ENCODE measurements at places on chromosomes 5 and 9.

- DNase-seq: peak; percentile 12
Measured at GRCh38 chr5:116084287-116084691, 536 bp upstream of the COMMD10 start.

- no peak for DNase-seq
Measured at GRCh38 chr5:56011835-56012234, 17.1 kb upstream of the IL6ST start.

- no peak for DNase-seq
Measured at GRCh38 chr5:120545951-120546350, 81.9 kb downstream of the PRR16 start.

- no peak for DNase-seq
Measured at GRCh38 chr5:14714706-14715105, 50.2 kb downstream of the OTULIN start.

DNA sequence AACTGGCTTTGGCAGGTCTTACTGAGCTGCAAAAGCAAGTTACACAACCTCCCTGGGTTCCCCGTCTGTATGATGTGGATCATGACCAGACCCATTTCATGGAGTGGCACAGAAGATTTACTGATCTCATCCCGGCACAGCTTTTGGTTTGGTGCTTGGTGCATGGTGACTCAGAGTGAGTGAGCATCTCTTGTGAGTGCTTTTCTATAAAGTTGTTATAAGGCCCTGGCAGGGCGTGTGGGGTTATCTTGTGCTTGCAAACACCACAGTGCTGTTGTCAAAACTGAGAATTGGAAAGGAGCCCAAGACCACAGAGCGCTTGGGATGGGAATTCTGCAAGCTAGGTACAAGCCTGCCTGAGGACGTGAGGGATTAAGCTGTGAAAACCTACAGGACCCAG, 425.2 kb downstream of the GADD45G start:
- no peak for DNase-seq

DNA sequence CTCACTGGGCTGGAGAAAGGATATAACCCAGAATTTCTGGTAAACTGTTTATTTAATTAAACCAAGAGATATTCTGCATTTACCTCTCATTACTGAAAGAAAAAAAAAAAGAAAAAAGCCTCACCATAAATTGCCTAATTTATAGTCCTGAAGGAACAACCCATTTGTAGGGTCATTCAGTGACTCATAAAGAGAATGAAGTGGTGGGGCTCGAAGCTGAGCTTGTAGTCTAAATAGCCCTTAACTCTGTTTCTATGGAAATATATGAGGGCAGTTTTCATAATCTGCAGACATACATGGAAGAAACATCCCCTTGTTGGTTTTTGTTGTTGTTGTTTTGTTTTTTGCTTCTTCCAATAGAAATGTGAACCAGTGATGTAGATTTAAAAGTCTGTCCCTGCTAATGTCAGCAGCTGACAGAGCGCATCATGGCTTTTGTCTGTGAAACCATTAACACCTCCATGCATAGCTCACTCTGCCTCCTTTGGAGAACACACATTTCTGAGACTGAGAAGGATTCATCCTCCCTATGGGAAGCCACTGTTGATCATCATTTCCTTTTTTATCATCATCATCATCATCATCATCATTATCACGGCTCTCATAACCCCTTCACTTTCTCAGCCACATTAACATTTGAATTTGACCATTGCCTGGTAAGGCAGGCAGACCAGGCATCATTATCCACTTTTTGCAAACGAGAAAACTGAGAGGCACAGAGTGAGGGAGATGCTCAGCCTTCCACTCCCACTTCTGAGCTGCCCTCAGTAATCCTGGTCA, 67.9 kb upstream of the SAP30L start:
- DNase-seq: no peak

GRCh38 chr9:1335174-1335573, 285.0 kb downstream of the DMRT2 start:
- no peak for DNase-seq

DNA sequence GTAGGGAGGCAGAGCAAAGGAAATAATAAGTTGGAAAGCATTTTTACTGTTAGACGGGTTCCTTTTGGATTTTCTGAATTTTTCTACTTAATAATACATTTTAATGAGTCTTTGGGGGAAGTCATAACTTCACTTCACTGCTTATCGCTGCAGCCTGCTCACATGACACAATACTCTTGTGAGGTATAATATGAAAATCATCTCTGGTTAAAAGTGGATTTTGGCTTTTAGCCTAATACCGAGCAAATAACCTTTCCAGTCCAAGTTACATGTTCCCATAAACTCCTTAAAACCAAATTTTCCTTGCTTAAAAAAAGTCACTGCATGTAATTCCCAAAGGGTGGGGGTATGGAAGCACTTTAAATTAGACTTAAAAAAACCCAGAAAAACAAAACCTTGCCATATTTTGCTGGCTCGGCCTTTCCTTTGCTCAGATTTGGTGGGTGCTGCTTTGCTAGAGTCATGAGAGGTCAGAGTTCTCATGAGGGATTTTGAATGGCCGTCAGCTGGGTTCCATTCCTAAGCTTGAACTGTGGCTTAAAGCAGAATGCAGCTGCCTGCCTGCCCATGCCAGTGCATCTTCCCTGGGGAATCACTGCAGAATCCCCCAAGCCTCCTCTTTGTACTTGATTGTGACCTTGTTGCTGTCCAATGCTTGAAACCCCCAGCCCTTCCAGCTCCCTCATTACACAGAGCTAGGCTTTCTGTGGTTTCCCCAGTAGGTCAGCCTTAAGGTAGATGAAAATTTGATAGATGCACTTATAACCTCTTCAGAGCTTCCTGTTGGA, 331.8 kb downstream of the KDM4C start:
- DNase-seq: no peak

DNA sequence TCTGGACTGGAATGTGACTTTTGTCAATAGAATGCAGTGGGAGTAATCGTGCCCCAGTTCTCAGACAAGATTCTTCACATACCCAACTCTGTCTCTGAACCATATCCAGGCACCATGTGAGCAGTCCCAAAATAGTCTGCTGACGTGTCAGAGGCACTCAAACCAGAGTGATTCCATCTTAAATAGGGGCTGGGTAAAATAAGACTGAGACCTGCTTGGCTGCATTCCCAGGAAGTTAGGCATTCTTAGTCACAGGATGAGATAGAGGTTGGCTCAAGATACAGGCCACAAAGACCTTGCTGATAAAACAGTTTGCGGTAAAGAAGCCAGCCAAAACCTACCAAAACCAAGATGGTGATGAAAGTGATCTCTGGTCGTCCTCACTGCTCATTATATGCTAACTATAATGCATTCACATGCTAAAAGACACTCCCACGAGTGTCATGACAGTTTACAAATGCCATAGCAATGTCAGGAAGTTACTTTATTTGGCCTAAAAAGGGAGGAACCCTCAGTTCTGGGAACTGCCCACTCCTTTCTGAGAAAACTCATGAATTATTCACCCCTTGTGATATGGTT, 16.9 kb upstream of the PLCXD3 start:
- DNase-seq: no peak

DNA sequence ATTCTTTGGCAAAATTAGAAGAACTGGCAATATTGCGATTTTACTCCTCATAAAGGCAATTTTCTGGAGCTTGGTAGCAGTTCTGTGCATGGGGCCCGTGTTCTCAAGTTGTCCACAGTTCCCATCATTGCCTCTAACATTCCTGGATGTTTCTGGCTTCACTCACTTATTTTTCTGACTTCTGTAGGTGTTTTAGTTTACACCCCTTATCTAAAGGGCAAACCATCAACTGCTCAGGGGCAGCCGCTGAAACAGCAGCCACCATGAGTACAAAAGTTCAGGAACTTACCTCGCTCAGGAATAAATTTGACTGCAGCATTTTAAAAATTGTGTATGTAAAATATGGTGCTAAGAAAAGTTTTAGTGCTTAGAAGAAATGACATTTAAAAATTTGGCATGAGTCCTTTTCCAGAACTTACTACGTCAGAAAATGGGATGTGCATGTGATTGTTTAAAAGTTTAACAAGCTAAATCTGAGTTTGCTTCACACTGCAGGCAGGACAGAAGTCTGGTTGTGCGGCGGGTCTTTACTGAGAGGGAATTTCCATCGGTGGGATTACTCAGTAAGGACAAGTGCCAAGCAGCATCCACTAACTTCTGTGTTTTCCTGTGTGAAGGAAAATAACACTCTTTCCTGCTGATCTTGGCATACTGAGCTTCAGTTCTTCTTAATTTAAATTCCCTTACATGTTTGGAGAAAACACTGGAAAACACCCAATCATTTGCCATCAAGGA, 261.7 kb downstream of the MAT2B start:
- DNase-seq: no peak

- DNase-seq: no peak
Measured at GRCh38 chr5:9699681-9700080, 69.5 kb upstream of the TAS2R1 start.

Data from GM18507 (cell line).